ENCODE measurements at places on chromosomes 6 and 20. TPM values are rescaled to one million over a fixed set of nuclear protein-coding genes. Genes with fewer than 3 reads are reported as not detected.
A peak's percentile ranks its signal among the peaks of the same experiment; 100 is the strongest.

- DNase-seq = no peak
These were observed 17.4 kb downstream of the HSPA12B start for GRCh38 chr20:3749689-3750531.

DNA sequence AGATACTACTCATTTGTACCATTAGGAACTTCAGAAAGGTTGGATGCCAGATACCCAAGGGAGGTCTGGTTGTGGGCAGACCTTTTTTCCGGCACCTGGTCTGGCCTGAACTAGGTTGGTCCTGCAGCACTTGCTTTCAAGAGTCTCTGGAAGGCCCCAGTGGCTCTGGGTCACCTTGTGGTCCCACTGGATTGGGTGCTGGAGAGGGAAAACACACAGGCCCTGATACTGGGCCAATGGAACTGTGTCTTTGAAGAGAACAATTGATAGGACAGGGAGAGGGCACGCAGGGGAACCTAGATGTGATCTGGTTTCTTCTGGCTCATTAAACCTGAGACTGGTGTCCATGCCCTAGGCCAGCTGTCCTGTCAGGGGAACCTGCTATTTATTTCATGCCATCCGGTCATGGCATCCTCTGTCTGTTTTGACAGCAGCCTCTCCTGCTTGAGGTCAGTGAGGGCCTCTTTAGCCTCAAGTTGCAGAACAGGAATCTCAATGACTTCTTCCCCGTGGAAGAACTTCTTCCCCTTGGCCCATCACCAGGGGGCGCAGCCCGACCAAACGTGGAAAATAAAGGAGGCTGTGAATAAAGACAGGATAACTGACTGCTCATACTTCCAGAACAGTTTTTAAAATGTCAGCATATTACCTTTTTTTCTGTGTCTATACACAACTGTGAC lies 25.0 kb downstream of the TAF8 start:
- peak; percentile 14 for DNase-seq

DNA sequence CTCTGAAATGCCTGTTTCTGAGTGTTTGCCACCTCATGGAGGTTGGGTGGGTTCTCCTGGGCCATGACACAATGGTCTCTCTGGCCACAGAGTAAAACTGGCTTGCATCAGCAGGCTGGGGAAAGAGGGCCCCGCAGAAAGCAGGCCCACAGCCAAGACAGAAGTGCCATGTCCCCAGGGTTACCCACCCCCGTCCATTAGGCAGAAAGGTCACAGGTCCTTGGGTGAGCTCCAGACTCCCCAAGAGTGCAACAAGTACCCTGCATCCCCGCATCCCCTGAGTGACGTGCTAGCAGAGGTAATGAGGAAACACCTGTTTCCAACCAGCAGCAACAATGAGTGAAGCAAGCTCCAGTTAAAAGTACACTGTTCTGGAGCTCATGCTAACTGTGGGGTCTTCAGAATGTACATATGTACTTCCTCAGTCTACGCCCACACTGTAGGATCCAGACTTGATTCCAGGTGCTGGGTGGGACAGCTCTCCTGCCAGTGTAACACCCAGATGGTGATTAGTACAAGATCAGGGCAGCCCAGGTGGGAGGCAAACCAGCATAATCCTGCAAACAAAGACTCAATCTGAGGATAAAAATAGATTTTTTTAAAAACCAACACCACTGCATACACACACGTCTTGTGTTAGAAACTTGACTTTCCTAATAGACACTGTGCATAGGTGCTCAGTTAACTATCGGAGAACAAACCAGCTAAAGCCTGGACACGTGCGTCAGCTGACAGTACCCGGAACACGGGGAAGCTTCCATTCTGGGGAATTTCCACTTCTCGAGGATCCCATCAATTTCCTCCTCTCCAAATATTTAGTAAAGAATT lies 31.5 kb downstream of the RRBP1 start:
- no peak for DNase-seq

DNA sequence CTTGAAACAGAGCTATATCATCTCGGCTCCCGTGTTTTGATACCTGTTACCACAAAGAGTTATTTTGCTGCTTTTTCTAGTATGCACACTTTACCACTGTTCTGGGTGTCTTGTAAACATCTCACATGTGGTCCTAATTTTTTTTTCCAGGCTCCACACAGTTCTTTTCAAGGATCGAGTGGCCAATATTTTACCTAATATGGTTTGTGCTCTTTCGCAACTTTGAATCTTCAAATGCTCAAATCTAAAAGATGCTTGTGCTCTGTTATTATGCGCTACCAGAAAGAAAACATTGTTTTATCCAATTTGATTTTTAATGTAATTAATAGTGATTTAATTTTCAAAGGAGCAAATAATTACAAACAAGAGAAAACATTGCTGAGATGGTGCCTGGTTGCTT lies 10.7 kb downstream of the ENPP5 start:
- no peak for DNase-seq

- no peak for DNase-seq
These were observed 24.6 kb upstream of the CCDC167 start for GRCh38 chr6:37524025-37524969.

GRCh38 chr6:129146902-129147301 lies 264.0 kb downstream of the LAMA2 start:
- no peak for DNase-seq

DNA sequence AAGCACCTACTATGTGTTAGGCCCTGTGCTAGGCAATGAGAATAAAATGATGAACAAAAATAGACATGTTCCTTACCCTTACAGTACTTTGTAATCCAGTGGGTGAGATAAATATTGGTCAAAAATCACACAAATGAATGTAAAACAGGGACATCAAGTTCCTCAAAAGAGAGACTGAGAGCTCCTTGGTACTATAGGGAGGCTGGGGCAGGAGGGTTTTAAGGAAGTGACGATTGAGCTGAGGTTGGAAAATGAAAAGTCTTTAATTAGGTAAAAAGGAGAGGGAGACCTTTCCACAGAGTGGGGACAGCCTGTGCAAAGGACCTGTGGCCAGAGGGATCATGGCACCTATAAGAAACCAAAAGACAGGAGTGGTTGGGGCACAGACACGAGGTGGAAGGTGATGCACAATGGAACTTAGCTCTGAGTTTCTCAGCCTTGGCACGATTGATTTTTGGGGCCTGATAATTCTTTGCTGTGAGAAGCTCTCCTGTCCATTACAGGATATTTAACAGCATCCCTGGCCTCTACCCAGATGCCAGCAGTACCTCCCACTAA lies 140.3 kb downstream of the CEP57L1 start:
- DNase-seq = no peak

DNA sequence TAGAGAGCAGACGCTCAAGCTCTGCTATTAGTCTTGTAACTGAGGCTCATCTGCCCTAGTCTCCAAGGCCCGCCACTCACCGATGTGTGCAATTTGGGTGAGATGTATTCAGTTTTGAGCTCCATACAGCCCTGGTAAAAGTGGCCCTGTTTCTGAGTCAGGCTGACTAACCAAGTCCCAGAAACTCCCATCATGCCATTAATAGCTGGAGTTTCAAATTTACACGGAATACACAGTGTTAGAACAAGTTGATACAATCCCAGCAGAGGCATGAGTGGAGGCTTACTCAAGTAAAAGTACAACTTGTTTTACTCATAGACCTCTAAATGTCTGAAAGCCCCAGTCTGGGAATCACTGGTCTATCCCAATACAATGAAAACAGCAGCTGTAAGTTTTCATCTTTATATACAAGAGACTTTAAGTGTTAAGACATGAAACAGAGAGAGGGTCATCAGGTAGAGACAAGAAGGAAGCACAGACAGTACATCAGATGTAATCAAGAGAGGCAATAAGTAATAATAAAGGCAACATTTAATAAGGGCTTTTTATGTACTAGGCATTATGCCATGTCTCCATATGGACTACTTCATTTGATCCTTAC lies 42.4 kb downstream of the RTN4IP1 start:
- DNase-seq = no peak

- DNase-seq = no peak
These were observed 26.4 kb upstream of the SLC9A8 start for GRCh38 chr20:49786196-49786595.

DNA sequence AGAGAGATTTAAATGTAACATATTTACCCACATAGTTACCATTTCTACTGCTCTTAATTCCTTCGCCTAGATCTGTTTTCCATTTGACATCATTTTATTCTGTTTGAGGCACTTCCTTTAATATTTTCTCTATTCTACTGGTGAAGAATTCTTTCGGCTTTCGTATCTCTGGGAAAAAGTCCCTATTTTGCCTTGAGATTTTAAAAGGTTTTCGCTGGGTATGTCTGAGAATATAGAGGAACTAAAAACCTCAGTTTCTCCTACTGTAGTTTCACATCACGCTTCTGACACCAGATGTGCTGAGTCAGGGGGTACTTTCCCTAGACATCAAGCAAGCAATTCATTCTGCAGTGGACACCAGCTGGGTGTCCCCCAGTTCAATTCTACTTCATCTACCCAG lies 61.7 kb downstream of the E2F3 start:
- DNase-seq = no peak

DNA sequence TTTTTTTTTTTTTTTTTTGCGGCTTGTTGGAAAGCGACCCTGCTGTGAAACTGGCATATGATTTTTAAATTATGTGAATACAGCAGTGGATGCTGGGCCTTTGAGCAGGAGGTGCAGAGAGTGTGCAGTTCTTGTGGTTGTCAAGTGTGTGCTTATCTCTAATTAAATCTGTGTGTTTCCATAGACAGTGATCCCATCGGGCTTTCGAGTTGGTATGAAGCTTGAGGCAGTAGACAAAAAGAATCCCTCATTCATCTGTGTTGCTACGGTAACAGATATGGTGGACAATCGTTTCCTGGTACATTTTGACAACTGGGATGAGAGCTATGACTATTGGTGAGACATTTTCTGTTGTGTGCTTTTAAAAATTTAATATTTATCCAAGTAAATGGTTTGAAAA lies 52.4 kb downstream of the L3MBTL3 start:
- DNase-seq = no peak

FKBP1C gene
- total RNA-seq = 0.65 TPM

CSNK2B gene
- total RNA-seq = 133 TPM

MARCKS gene
- total RNA-seq = 2.5 TPM

SLC35F1 gene
- not detected for total RNA-seq
